Ovary (tissue), 10 donors: ENCODE measurements at places on chromosomes 5 and 9.

- no peaks in the 10 kb centered on the region for H3K36me3 ChIP-seq
- no peak overlapping the region for H3K4me3 ChIP-seq
- H3K4me1 ChIP-seq = no peaks in the 10 kb centered on the region
- no peaks in the 10 kb centered on the region for H3K27me3 ChIP-seq
- no peak overlapping the region for H3K27ac ChIP-seq
Measured at GRCh38 chr5:99815-100214, 7.8 kb downstream of the PLEKHG4B start.

DNA sequence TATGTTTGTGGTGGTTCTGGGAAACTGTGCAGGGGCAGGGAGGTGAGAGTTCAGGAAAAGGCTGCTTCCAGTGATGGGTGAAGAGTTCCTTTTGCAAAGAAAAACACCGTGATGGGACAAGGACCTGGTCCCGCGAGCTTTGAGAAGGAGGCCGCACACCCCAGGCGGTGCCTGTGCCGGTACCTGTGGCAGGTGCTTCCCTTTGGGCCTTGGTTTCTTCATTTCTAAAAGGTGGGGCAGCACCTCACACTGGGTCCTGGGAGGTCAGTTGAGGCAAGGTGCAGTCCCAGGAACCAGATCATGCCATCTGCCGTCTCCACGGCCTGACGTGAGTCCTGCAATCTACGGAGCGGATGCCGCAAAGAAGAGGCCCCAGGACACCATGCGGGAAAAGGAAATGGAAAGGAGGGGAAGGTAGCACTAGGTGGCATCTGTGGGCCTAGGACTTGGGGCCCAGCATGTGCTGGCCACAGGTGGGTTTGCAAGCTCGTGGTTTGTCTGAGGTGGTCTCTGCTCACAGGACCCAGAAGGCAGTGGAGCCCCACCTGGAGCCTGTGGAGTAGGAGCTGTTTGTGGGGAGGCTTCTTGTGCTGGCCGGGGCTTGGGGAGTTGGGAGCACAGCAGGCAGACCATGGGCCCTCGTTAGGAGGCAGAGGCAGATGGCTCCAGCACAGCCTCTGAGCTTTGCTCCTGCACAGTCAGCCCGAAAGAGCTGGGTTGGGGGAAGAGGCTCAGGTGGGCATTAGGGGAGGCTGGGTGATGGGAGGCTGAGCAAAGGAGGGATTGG is 131.6 kb downstream of the CACNA1B start:
- H3K27ac ChIP-seq = no peak overlapping the region
- no peaks in the 10 kb centered on the region for H3K27me3 ChIP-seq
- DNase-seq = no peak
- H3K4me1 ChIP-seq = no peaks in the 10 kb centered on the region
- H3K4me3 ChIP-seq = no peak overlapping the region

DNA sequence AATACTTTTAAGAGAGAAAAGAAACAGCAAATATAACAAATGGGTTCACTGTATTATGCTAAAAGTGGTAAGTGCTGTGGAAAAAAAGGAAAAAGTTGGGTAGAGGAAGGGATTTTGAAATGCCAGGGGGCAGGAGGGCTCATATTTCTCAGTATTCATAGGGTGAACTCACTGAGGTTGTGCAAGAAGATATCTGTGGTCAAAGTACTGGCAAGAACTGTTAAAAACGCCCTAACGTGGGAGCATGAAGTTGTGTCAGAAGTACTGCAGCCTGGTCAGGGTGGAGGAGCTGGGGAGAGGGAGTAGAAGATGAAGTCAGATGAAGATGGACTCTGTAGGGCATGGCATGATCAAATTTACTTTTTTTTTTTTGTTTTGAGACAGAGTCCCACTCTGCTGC is 31.2 kb upstream of the SLC28A3 start:
- no peak overlapping the region for H3K27ac ChIP-seq
- no peak for DNase-seq
- no peak overlapping the region for H3K4me3 ChIP-seq
- no peaks in the 10 kb centered on the region for H3K4me1 ChIP-seq
- no peaks in the 10 kb centered on the region for H3K27me3 ChIP-seq

DNA sequence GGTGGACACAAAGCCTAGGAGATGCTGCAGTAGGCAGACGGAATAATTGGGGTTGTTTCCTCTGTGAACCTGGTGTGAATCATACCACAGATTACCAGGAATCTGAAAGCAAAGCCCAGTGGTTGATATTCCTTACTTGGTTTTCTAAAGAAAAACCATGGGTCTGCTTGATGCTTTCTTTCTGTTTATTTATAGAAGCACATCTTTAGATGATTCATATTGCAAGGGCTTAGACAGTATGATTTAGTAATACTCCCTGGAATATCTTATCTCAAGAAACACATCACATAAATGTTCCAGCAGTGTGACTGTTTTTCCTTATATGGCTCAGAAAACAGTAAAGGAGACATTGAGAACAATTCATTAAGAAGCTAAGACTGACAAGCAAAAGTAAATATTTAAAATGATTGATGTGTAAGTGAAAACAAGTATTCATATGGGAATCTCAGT is 623.3 kb downstream of the RAB3C start:
- H3K4me3 ChIP-seq = no peak overlapping the region
- no peaks in the 10 kb centered on the region for H3K4me1 ChIP-seq
- no peaks in the 10 kb centered on the region for H3K36me3 ChIP-seq
- no peak for DNase-seq
- no peak overlapping the region for H3K27ac ChIP-seq
